ENCODE measurements at places on chromosomes 11 and 22.
A peak's percentile ranks its signal among the peaks of the same experiment; 100 is the strongest.

- DNase-seq, result no peak
Measured at GRCh38 chr22:43370036-43370435, 26.9 kb upstream of the SCUBE1 start.

GRCh38 chr11:33819278-33820035, 45.1 kb upstream of the FBXO3 start:
- no peak for DNase-seq

DNA sequence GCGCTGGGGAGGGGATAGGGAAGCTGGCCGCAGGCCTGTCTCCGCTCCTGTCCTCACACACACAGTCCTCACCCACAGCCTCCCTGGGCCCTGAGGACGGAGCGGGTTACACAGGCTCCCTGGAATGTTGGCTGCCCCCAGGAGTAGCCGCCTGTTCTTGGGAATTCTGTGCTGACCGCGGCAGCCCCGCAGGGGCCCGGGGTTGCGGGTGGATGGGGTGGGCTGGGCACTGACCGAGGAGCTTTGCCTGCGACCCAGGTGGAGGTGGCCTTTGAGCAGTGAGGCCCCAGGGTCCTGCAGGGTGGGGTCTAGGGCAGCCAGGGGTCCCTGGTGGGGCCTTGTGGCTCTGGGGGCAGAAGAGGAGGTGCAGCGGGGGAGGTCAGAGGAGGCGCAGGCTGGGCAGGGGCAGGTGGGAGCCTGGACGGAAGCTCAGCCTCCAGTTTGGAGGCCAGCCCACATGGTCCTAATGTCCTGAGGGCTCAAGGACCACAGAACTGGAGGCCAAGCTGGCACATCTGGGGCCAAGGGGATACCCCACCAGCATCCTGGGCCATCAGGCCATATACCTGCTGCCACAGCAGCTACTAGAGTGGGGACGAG, 6.6 kb upstream of the MRGPRG start:
- no peak for DNase-seq

DNA sequence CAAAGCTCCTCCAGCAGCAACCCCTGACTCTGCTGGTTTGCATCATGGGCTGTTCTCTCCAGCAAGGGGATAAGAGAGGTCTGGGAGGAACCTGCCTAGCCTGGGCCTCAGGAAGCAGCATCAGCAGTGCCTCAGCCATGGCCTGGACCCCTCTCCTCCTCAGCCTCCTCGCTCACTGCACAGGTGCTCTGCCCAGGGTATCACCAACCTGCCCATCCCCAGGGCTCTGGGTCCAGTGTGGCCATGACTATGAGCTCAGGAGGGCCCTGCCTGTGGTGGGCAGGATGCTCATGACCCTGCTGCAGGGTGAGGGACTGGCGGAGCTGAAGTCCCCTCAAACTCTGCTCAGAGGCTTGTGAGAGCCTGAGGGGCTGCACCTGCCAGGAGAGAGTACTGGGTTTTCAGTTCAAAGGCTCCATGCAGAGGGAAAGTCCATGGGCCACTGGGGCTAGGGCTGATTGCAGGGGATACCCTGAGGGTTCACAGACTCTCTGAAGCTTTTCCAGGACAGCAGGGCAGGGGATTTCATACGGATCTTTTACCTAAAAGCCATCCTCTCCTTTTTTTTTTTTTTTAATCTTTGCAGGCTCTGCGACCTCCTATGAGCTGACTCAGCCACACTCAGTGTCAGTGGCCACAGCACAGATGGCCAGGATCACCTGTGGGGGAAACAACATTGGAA, 115.8 kb upstream of the IGLL5 start:
- no peak for DNase-seq

GRCh38 chr22:38789606-38790005, 4.3 kb downstream of the DNAL4 start:
- DNase-seq, result no peak

- DNase-seq, result no peak
Measured at GRCh38 chr11:74446532-74446938, 20.8 kb downstream of the KCNE3 start.

- no peak for DNase-seq
Measured at GRCh38 chr22:46076651-46077339, 73.5 kb upstream of the PPARA start.

- DNase-seq, result no peak
Measured at GRCh38 chr11:26053966-26054365, 278.0 kb upstream of the ANO3 start.

DNA sequence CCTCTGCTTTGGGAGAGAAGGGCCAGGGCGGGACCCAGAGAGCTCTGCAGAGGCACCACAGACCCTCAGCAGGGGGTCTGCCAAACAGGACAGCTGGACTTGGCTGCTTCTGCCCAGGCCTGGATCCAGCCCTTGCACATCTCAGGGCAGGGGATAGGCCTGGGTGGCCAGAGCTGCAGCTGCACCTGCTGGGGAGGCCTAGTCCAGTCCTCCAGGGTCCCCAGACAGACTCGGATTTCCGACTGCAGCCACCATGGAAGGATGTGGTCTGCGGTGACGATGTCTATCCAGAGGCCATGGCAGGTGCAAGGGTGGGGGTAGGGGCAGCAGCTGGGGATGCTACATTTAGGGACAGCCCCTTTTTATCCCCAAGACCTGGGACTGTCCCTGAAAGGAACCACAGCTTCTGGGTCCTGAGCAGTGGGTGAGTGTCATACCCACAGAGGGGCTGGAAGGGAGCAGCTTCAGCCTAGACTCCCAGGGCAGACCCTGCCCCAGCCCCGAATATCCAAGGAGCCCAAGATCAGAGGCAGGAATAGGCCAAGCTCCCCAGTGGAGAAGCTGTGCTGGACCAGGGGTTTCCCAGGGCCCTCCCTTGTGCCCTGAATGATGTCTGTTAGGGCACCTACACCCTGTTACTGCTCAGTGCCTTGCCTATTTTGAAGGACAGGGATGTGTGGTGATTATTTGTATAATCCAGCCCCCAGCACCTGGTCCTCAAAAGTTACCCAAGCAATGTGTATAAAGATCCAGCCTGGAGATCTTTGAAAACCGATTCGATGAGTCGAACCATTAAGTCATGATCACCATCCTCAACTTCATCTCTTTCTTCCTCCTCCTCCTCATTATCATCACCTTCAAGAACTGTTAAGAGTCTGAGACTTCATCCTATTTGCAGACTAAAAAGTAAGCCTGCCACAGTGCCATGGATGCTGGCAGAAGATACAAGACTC, 2.5 kb upstream of the IGLL5 start:
- no peak for DNase-seq

- DNase-seq, result no peak
Measured at GRCh38 chr11:7636350-7636749, 37.0 kb downstream of the CYB5R2 start.

GRCh38 chr11:22162756-22163155, 30.1 kb upstream of the ANO5 start:
- DNase-seq, result no peak

DNA sequence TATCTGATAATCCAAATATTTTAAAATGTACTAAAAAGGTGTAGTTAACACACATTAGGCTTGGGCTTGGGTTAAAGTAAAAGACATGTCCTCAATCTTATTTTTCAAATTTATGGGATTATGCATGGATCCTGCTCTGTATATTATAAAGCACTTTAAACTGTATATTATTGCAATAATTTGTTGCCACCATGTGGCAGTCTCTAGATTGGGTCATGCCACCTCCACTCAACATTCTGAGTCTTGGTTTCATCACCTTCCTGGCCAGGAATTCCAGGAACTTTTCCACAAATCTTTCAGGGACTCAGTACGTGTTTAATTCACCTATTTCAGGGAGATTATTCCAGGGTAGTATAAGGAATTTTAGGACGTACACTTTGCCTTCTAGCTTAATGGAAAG, 695.5 kb downstream of the FAM181B start:
- no peak for DNase-seq

GRCh38 chr11:47950396-47950795, 30.0 kb upstream of the PTPRJ start:
- DNase-seq, result no peak

- DNase-seq, result no peak
Measured at GRCh38 chr11:6194065-6194581, 4.9 kb upstream of the OR52W1 start.

DNA sequence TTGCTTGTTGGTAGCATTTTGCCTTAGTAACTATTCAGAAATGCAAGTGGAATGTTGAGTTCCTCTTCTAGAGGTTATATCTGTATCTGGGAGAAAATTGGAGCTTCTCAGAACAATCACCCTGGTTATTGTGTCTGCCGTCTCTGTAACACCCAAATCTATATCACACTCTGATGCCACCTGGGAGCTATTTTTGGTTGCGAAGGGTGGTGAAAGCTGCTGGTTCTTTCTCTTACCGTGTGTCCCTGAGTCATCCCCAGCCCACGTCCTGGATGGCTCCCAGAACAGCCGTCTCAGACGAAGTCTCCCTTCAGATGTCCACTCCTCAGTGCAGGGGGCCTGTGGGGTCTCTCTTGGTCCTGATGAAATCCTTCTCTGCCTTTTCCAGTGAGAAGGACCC, 83.5 kb downstream of the C22orf31 start:
- DNase-seq, result no peak

- DNase-seq, result no peak
Measured at GRCh38 chr22:42786606-42787356, 66.1 kb upstream of the A4GALT start.

DNA sequence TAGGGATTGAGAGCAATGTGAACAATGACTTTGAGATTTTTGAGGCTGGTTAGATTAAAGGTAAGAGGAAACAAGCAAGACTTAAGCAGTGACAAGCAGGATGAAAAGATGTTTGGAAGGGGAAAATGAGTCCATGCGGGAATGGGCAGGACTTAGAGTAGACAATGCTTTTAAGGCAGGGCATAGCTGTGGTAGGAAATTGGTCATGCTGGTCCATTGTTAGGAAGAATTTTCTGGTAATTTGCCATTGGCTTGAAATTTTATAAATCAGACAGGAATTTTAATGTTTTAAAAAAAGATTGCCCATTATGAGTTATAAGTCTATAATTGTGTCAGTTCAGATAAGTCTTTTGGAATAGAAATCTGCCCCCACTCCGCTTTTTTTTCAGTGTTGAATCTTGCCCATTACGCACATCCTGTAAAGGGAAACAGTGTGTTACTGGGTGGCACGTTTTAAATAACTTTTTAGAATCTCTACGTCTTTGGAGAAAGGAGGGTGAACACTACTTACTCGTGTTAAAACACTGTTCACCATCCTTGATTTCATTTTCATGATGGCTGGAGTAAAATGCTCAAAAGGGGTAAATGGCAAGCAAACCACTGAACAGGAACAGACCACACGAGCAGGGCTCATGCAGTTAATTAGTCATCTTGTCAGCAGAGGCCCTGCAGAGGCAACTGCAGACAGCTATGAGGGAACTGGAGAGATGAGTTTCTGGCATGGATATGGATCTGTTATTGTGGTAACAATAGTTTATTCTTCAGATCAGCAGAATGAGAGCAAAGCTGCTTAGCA, 25.0 kb downstream of the SWAP70 start:
- DNase-seq, result peak; percentile 39

DNA sequence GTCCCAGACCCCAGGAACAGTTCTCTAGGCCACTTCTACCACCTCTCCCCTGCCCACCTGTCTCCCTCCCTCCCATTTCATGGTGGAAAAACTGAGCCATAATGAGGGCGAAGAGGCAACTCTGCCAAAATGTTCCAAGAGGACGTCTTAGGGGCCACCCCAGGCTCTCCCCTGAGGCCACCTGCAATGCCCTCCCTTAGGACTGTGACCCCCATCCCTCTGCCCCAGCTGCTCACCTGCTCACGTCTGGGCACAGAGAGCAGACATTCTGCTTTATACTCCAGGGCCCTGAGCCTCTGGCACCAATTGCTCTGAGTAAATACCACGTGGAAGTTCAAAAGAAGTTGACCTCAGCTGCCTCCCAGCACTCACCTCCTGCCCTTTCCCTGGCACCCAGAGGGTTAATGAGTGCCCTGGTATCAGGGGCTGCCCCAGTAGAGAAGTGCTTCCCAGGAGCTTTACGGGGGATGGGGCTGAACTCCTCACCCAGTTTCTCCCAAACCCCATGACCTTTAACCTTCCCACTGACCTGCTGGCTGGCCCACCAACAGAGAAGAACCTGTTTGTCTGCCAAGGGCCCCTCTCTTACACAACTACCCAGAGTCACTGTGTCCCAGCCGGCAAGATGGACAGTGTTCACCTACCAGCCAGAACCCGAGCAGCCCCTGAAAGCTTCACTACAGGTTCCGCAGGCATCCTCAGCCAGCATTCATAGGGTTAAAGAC, 627 bp upstream of the APOA5 start:
- DNase-seq, result no peak

DNA sequence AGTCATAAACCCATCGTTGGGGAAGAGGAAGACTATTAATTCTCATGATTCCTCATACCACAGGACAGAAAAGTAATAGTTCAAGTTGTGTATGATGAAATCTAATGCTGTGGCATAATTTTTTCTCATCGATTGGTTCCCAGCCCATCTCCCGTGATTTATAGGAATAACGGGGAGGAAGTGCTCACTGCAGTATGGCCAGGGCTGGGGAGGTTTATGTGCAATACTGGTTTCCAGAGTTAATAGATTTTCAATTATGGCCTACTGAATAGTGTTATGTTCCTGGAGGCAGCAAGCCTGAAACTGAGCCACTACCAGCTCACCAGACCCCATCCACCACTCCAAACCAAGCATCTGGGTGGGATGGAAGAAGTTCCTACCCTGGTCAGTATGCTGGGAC, 147.1 kb upstream of the NCAM1 start:
- DNase-seq, result no peak

DNA sequence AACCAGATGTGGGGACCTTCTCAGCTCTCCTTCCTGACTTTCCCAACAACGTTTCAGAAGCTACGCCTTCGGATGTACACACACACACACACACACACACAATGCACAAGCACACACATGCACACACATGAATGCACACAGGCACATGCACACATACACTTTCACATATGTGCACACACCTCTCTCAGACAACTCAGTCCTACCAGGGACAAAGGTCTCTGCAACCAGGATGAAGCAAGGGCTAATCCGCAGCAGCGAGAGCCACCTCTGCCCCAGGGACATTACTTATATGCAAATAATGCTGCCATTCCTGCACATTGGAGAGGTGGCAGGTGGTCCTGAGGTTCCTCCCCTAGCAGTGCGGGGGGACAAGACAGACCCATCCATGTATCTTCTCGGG, 27.4 kb upstream of the LINC01488 start:
- no peak for DNase-seq

GRCh38 chr22:21755851-21756284, 20.3 kb upstream of the YPEL1 start:
- DNase-seq, result no peak

DNA sequence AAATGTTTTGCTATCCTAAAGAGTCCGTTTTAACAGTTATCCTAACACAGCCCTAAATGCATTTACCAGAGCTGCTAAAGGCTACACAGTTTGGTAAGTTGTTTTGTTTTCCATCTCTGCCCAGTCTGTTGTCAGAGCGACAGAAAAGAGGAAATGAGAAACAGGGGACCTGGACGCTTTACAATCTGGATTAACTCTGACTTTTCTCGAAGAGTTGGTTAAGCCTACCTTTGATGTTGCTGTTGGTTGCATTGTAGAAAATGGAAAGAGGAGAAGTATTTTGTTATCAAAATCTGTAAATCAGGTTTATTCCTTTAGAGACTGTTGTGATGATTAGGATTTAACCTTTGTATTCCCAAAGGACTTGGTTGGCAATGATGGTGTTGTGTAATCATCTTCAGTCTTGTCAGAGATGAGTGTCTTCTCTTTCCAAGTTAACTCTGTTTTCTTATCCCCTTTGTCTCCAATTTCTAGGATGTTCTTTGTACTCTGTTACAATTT, 481 bp downstream of the ANGPTL5 start:
- no peak for DNase-seq
